ENCODE measurements at places on chromosomes 6 and 20. TPM values are rescaled to one million over a fixed set of nuclear protein-coding genes. Genes with fewer than 3 reads are reported as not detected.

DNA sequence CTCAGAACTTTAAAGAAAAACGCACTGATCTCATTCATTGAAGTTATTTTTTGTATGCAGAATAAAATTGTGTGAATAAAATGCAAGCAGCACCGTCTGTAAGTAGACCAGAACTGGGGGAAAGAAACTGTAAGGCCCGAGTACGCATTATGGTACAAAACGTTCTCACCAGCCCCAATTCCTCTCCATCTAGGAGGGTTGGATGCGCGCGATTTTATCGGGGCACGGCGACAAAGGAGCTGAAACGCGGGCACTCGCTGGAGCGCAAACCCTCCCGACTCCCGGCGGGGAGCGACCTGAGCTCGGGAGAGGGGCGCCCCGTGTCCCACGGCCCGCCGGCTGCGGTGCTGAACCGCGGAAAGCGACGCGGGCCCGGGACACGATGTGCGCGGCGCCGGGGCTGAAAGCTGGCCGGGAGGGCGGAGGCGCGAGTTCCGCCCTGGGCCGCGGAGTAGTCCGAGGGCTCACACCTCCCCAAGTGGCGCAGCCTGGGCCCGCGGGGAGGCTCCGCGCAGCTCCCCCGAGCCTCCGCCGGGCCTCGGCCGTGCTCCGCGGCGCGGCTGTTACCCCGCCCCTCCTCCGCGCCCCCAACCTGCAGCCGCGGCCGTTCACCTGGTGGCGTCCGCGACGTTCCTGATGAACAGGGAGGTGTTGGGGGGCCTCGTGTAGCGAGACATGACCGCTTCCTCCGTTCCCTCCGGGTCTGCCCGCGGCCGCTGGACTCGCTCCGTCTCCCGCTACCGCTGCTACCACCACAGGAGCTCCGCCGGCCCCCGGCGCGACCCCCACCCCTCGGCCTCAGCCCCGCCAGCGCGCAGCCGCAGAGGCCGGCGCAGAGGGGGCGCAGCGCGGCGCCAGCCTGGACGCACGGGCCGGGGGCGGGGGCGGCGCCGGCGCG, at the start of gene SRSF12:
TSS of gene SRSF12 (minus strand) at position 861 of the 898 bp plus-strand sequence. CDS start at position 677, 184 bp downstream.
- peak; percentile 19 for DNase-seq

GRCh38 chr6:69985180-69985579, 118.8 kb downstream of the COL19A1 start:
- no peak for DNase-seq

Gene TRAPPC3L
- total RNA-seq: not detected

Gene SMPD2
- 24.2 TPM for total RNA-seq

Gene HLA-DQB1
- 3.0 TPM for total RNA-seq

Gene EMILIN3
- total RNA-seq: 7.4 TPM
